ENCODE measurements at places on chromosomes 1 and 21.

DNA sequence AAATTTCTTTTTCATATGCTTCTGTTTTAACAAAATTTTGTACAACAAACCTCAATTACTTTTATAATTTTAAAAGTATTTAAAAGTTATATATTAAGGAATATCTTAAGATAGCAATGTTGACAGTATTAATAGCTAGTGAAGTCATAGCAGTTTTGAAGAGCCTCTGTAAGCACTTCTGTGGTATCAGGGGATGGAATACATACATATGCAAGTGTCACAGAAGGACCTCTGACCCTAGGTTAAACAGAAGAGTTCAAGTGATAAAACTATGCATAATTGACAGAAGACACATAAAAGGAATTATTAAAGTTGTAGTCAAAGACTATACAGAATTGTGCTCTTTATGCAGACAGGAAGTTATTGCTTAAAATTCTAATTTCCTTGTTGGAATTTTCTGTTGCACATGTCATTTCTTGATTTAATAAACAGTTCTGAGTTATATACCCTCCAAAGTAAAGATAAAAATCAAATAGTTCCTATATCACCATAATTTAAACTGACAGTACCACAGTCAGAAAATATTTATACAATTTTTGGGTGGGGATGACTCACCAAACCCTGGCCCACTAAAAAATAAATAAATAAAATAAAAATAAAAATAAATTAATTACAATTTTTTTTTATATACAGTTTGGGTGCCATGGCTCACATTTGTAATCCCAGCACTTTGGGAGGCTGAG is 27.1 kb downstream of the IPP start:
- DNase-seq: no peak

GRCh38 chr1:25549273-25550154 is 6.1 kb downstream of the LDLRAP1 start:
- DNase-seq: no peak

DNA sequence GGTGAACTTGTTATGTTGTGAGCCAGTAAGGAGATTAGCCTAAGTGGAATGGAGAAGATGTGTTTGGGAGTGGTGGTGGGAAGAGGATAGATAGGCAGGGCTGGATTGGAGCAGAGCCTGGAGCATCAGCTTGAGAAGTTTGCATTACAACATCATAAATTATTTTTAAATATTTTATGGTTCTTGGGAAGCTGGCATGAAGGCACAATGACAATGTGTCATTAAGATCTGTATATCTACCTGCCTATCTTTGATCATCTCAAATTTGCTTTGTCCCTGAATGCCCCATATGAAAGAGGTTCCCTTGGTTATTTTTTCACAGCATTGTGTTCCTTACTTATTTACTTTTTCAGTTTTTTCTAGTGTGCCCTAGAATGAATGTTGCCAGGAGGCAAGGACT is 32.3 kb downstream of the HRNR start:
- no peak for DNase-seq

DNA sequence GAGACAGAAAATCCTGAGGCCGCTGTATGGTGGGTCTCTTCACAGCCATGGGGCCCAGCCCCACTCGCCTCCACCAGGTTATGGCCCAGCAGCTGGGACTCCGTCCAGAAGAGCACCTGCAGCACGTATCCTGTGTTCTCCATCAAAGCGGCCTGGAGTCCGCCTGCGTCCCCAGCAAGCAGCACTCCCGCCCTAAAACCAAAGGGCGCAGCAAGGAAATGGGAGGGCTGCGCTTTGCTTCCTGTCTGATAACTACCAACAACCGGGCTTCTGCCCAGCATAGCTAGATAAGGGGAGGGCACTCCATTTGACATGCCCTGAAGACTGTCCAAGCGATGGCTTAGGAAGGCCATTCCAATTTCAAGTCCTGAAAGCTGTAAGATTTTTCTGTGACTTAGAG is 119.9 kb downstream of the KCNJ15 start:
- no peak for DNase-seq

DNA sequence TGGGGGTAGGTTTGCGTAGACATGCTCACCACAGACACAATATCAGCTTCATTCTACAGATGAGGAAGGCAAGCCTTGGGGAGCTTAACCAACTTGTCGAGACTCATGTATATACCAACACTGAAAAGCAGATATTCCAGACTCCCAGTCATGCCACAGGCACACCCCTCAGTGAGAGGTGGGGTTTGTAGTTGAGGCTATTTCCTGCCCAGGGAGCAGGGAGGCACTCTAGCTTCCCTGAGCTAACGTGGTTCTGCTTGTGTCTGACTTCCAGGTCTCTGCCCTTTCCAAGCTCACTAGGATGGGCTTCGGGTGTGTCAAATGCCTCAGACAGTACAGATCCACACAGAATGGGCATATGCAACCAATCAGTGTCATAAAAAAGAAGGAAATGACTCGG is 122.3 kb upstream of the RUNX1 start:
- no peak for DNase-seq

All from NCI-H1436 treated with DMSO at 0.1 percent for 48 hours (cell line).